AG09319 (cell line): ENCODE measurements at places on chromosomes 4 and X.

GRCh38 chrX:68697036-68697435 is 49.6 kb downstream of the STARD8 start:
- DNase-seq, result no peak

- DNase-seq, result no peak
These were observed 55.9 kb downstream of the RBM47 start for GRCh38 chr4:40573593-40574311.

DNA sequence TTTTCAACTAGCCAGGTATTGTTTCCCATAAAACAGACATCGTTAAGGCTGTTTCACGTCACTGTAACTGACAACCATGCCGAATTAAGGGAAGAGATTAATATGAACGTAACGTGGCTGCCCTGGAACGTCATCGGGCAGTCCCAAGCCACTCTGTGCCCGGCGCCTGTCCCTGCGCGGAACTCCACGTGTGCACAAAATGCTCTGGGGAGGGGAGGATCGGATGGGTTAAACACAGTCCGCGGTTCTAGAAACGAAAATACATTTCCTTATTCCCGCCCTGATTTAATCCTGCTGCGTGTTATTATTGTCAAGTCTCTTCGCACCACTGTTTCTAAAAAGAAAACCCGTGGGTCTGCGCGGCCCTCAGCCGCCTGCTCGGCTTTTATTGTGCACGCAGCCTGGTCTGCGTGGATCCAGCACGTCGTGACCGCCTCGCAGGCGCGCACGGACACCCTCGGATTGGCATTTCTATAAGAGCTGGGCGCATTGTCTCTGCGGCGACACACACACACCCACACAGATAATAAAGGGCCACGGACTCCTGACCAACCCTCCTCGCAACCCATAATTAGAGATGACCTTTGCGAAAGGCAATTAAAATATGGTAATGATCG is 69.6 kb upstream of the BCOR start:
- no peak for DNase-seq

GRCh38 chr4:72118017-72118416 is 86.2 kb downstream of the NPFFR2 start:
- no peak for DNase-seq

DNA sequence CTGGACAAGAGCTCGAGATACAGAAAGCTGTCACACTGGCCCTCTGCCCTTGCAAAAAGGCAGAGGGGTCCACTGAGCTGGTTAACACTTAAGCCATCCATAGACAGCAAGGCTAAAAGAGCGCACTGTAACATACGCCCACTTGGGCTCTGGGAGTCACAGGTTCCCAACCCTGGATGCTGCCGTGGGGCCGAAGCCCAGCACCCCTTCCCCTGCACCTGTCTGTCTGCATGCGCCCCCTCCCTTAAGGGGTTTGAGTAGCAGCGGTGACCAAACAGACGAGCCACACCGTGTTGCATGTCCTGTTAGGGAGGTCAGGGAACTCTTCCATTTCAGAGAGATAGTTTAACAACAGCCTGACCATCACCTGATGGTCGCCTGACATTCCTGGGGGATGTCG is 138.4 kb upstream of the GALNTL6 start:
- no peak for DNase-seq

- no peak for DNase-seq
These were observed 187.2 kb upstream of the SPRY1 start for GRCh38 chr4:123209436-123209835.

GRCh38 chr4:8110071-8110986 is 48.3 kb downstream of the ABLIM2 start:
- DNase-seq, result no peak

- no peak for DNase-seq
These were observed 159.6 kb upstream of the KLF3 start for GRCh38 chr4:38504396-38504715.

DNA sequence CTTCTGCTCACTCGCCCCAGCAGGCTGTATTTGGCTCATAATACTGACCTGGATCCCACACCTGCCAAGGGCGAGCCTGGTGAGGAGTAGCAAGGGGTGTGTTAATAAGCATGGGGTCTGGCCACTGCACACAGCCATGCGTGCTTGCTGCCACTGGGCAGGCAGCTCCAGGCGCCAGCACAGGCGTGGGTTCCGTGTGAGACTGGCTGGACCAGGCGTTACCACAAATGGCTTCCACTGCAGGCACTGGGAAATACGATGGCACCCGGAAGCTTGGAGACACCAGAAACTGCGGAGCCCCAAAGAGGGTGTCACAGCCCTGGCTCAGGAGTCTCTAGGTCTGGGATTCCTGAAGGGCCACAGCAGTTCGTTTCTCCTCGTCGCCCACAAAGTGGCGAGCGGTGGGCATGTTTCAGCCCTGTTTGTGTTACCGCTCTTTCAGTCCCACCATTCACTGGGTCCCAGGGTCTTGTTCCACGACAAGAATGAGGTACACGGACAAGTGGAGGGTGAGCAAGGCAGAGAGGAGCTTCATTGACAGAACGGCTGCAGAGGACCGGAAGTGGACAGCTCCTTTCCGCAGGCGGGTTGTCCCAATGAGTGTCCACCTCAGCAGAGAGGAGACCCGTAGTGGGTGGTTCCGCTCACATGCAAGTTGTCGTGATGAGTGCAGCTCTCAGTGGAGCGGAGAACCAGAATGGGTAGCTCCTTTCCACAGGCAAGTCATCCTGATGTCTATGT is 428.9 kb downstream of the EPHA5 start:
- no peak for DNase-seq

GRCh38 chrX:29419774-29420553 is 795.4 kb upstream of the MAGEB2 start:
- DNase-seq, result no peak

DNA sequence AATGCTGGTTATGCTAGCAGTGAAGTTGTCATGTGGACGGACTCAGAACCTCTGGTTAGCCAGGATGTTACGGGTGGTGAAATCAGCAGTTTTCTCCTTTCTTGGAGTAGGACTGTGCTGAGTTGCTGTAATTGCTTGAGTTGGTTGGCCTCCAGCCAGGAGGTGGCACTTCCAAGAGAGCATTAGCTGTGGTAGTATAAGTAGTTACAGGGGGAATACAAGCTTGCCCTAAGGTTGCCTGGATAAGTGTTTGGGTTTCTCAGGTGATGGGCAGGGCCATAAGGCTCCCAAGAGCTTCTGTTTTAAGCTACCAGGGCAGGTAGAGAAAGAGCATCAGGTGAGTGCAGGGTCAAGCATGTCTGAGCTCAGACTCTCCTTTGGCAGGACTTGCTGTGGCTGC is 103.0 kb downstream of the ZNF518B start:
- DNase-seq, result no peak

- no peak for DNase-seq
These were observed 233.4 kb downstream of the HNRNPD start for GRCh38 chr4:82140422-82140821.

DNA sequence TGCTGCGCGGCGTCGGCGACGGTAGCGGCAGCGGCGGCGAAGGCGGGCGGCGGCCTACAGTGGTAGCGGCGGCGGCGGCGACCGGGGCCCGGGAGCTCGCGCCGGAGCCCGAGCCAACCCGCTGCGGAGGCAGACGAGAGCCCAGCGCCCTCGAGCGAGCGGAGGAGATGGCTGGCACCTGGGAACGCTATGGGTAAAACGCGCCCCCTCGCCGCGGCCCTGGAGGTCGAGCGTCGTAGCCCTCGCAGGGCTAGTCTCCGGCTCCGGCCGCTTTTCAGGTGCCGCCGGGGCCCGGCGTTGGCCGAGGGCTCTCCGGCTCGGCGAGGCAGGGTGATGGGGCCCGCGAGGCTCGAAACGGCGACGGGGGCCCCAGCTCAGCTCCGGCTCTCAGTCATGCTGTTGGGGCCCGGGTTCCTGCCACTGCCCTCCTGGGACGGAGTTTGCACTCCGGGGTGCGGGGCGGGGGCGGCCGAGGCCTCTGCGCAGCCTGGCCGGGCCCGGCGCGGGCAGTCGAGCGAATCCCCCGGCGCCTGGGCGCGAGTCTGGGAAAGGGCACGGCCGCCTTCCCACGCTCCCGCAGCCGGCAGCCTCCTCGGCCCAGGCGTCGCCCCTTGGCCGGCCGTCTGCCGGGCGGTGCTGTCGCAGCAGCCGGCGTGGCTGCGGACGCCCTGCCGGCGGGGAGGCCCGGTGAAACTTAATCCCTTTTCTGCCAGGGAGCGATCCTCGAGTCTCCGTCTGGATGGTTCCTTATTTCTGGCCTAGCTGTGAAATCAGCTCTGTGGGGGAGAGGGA is 768 bp downstream of the MID2 start:
- no peak for DNase-seq

- no peak for DNase-seq
These were observed 202.2 kb downstream of the TRIML1 start for GRCh38 chr4:188341428-188341827.

GRCh38 chrX:114075073-114075673 is 508.7 kb upstream of the HTR2C start:
- DNase-seq, result no peak

- DNase-seq, result no peak
These were observed 605.2 kb upstream of the NR3C2 start for GRCh38 chr4:149047368-149047767.

GRCh38 chr4:73891739-73892405 is 22.7 kb downstream of the CXCL1 start:
- peak; percentile 91 for DNase-seq

DNA sequence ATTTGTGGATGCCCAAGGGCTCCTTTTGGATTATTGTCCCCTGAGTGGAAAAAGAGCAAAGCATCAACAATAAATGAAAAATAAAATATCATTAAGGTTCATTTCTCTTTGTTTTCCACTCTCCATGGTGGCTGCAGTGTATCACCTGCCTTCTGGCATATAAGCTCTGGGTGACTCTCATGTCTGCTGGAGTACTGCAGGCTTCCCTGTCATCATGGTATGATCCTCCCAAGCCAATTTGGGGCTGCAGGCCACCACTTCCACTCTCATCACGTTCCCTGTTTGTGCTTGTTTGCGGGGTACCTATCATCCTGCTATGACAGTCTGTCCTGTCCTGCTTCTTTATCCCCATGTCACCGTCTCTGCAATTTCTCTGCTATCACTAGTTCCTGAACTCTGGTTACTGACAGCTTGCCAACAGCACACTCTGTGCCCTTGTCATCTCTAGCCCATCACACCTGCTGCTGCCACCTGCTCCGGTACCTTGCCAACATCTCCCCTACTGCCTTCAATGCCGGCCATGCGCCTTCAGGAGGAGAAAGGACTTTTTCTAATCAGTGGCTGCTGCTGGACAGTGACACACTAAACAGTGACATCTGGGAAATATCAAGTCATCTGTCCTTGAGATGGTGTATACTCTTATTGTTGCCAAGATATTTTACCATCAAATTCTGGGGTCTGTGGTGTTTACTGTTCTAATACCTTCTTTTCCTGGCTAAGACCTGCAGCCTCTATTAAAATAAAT is 23.0 kb upstream of the FGF5 start:
- DNase-seq, result no peak
